ENCODE measurements at places on chromosomes 1 and 21.

GRCh38 chr1:16420424-16421118 is 16.7 kb downstream of the SPATA21 start:
- DNase-seq: no peak

DNA sequence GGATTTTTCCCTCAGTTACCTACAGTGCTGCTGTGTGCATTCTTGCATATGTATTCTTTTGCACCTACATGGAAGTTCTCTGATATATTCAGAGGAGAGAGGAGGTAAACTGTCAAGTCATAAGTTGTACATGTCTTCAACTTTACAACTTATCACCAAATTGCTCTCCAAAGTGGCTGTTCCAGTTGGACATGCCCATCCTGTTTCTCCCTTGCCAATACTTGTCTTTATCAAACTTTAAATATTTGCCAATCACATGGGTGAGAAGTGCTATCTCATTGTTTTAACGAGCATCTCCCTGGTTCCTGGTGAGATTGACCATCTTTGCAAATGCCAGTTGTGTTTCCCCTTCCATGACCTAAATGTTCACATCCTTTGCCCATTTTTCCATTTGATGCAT is 88.2 kb downstream of the KIF26B start:
- no peak for DNase-seq

GRCh38 chr1:44999232-44999631 is 11.9 kb downstream of the HECTD3 start:
- no peak for DNase-seq

GRCh38 chr1:230711245-230711644 is 2.7 kb downstream of the AGT start:
- no peak for DNase-seq

DNA sequence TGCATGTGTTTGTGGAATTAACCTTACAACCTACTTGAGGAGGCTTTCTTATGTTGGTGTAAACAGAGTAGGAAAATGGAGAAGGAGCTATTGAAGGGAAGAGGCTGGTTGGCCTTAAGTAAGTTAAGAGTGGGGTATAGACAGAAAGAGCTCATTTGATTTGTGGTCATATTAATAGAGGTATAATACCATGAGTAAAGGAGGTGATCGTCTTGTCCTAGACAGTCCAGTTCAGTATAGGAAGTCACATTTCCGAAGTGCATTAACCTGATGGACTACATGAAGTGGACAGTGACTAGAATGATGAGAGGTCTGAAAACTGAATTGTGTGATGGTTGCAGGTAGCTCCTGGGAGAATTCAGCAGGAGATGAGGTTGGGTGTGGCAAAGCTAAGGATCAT is 215.4 kb upstream of the ZC3H12A start:
- no peak for DNase-seq
